ENCODE measurements at places on chromosomes 5 and 9. TPM values are rescaled to one million over a fixed set of nuclear protein-coding genes. Genes with fewer than 3 reads are reported as not detected.

Gene ZNF454
- 1.1 TPM for total RNA-seq

Gene PRR16
- 0.74 TPM for total RNA-seq

Gene GPRIN1
- 5.3 TPM for total RNA-seq

Gene IFNK
- total RNA-seq = not detected

Gene GPR151
- total RNA-seq = not detected

Data from airway epithelial cell (primary cell).